ENCODE measurements at places on chromosomes 6 and 20. TPM values are rescaled to one million over a fixed set of nuclear protein-coding genes. Genes with fewer than 3 reads are reported as not detected.

GRCh38 chr6:42710316-42710715, 12.1 kb downstream of the PRPH2 start:
- no peaks in the 10 kb centered on the region for H3K4me1 ChIP-seq
- H3K36me3 ChIP-seq, result no peaks in the 10 kb centered on the region
- no peaks in the 10 kb centered on the region for H3K27me3 ChIP-seq
- H3K4me3 ChIP-seq, result no peak overlapping the region

- H3K4me1 ChIP-seq, result no peaks in the 10 kb centered on the region
- no peaks in the 10 kb centered on the region for H3K27me3 ChIP-seq
- no peak for DNase-seq
- H3K27ac ChIP-seq, result no peak overlapping the region
- no peaks in the 10 kb centered on the region for H3K36me3 ChIP-seq
These were observed 229.8 kb downstream of the SOD2 start for GRCh38 chr6:159463119-159463829.

DNA sequence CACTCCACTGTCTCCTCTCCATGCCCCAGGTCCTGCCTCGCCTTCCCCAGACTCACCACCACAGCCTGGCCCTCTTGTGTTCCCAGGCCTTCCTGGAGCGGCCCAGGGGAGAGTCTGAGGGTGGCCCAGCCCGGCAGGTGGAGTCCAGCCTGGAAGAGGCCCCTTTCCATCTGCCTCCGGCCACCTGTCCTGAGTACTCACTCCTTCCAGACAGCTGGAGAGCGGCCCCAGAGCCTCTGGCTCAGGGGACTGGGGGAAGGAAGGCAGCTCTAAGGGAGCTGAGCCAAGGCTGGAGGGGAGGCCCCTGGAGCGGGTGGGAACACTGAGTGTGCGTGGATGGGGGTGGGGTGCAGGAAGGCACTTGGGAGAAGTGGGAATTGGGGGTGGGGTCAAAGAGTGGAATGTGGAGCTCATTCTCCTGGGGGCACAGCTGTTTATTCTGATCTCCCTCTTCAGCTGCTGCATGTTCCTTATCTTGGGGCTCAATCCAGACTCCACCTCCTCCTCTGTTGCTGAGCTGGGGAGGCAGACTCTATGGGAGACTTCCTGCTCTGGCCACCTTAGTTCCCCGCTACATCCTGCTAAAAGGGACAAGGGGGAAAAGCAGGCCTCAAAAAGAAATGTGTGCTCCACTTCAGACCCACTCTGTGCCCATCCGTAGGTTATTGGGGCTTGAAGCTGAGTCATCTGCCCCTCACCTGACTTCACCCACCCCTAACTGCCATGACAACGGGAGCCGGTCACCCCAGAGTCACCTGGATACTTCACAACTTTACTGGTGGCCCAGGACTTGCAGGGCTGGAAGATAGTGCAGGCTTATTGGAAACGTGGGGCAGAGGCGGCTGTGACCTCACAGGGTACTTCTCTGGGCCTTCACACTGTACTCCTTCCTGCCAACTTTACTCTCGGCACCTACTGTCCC, 19.5 kb upstream of the TAF8 start:
- no peak for DNase-seq
- H3K27me3 ChIP-seq, result no peaks in the 10 kb centered on the region
- H3K36me3 ChIP-seq, result no peaks in the 10 kb centered on the region
- no peak overlapping the region for H3K4me3 ChIP-seq
- H3K4me1 ChIP-seq, result no peaks in the 10 kb centered on the region

GRCh38 chr6:159062564-159062945, 17.8 kb upstream of the TAGAP start:
- H3K4me3 ChIP-seq, result no peak overlapping the region
- H3K4me1 ChIP-seq, result no peaks in the 10 kb centered on the region
- no peaks in the 10 kb centered on the region for H3K36me3 ChIP-seq
- no peak for DNase-seq

DNA sequence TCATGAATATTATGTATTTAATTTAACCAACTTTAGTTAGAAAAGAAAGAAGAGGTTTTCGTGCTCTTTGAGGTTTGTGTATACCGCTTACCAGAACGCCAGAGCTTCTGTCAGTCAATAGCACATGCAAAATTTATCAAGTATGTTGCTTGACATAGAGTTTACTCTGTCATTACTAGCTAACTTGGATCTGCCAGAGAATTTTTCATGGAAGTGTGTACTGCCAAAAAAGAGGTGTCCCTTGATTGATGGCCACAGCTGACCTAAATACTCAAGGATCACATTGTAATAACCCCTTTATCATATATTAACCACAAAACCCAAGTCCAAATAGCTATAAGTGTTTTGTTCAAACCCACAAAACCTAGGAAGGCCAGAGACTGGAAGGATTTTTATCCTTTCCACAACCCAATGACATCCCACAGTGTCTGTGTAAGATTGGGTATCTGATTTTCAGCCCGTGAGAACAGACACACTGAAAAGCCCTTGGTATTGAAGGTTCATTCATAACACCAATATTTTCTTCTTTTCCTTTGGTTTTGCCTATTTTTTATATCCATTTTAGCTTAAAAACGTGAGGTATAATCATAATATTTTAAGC, 194.0 kb upstream of the EYA4 start:
- H3K36me3 ChIP-seq, result no peaks in the 10 kb centered on the region
- H3K4me3 ChIP-seq, result no peak overlapping the region
- H3K27ac ChIP-seq, result no peak overlapping the region

- H3K27me3 ChIP-seq, result no peaks in the 10 kb centered on the region
- no peaks in the 10 kb centered on the region for H3K4me1 ChIP-seq
- H3K27ac ChIP-seq, result no peak overlapping the region
- DNase-seq, result no peak
- no peak overlapping the region for H3K4me3 ChIP-seq
These were observed 3.9 kb downstream of the OTOR start for GRCh38 chr20:16752082-16752481.

DNA sequence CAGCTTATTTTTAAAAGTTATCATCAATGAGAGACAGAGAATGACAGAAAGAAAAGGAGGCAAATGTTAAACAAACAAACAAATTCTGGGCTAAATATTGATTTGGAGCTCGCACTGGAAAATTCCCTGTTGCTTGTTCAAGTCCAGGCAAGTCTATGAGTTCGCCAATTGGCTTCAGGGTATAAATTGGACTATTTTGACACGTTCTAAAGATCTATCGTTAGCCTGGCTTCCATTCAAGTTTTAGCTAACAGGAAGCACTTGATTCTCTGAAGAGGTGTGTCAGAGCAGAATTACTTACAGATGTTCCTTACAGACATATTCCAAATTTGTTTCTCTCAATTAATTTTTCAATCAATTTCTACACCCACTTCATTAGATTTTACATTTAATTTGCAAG, 15.8 kb upstream of the RFPL4B start:
- DNase-seq, result no peak
- H3K36me3 ChIP-seq, result no peaks in the 10 kb centered on the region
- no peaks in the 10 kb centered on the region for H3K4me1 ChIP-seq
- H3K27me3 ChIP-seq, result no peaks in the 10 kb centered on the region

DNA sequence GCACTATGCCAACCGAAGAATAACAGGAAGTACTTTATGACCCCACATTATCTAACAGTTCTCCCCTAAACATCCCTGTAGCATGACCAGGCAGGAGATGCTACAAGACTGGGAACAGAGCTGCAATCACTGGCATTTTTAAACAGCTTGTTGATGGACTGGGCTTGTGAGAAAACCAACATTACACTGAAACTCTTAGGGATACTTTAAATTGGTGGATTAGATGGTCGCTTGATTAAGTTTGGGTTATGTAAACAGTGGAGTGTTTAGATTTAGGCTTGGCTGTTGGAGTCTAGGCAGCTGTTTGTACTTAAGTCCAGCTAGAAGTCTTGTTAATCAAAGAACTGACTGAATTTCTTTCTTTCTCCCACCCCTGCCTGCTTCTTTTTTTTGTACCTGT, 234.1 kb upstream of the BMP2 start:
- H3K4me3 ChIP-seq, result no peak overlapping the region
- H3K36me3 ChIP-seq, result no peaks in the 10 kb centered on the region
- no peaks in the 10 kb centered on the region for H3K27me3 ChIP-seq
- no peak overlapping the region for H3K27ac ChIP-seq
- no peak for DNase-seq

GRCh38 chr6:89410788-89411144, 1.3 kb downstream of the RRAGD start:
- H3K4me3 ChIP-seq, result peak overlapping the region; percentile 62
- no peaks in the 10 kb centered on the region for H3K36me3 ChIP-seq
- peaks cover 14% of the 10 kb centered on the region for H3K4me1 ChIP-seq
- peak overlapping the region; percentile 73 for H3K27ac ChIP-seq
- DNase-seq, result no peak
- no peaks in the 10 kb centered on the region for H3K27me3 ChIP-seq

DNA sequence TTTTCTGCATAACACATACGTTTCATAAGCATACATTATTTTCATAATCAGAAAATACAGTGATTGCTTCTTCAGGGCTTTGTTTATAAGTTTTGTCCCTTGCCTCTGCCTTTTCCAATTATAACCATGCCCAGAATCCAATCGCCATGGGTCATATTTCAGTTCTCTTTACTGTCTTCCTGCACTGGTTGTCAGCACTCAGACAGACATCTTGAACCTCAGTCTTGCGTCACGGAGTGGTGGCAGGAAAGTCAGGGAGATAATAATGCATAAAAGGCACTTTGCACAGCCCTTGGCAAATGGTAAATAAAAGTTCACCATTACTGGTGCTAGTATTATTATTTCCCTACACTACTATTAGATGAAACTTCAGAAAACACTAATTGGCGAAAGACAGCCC, 7.2 kb downstream of the KIF16B start:
- H3K27me3 ChIP-seq, result no peaks in the 10 kb centered on the region
- H3K36me3 ChIP-seq, result no peaks in the 10 kb centered on the region
- H3K4me3 ChIP-seq, result no peak overlapping the region
- H3K4me1 ChIP-seq, result peaks cover 10% of the 10 kb centered on the region
- DNase-seq, result no peak
- no peak overlapping the region for H3K27ac ChIP-seq

DNA sequence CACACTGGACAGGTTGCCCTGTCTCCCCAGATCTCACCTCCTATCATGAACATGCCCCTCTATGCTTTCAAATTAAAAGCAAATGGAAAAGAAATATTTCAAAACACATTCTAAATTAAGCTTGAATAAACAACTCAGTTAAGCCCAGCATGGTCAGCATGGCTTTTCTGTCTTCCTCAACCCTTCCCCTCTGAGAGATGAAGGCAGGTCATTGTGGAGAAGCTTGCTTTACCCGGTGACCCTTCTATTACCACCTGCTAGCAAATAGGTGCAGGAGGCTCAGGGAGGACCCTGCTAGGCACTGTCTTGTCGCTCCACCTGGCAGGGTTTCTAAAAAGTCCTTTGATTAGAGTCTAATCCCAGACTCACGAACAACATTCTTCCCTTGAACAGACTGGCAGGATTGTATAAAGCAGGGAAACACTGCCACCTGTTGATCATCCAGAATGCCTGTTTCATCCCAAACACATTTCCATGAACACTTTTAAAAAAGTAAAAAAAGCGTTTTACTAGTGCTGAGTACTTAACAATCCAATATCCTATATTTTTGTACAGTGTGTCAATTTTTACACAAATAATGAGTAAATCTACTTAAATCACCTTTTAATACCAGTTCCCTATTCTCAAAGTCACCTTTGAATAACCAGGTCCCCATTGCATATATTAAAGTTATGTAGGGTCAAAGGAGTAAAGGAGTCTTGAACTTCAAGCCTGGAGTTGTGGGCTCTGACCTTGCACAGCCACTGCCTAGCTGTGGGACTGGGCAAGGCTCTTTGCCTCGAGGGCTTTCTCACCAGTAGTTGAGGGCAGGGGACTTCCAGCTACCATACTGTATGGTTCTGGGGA, 75.5 kb downstream of the GPR6 start:
- no peaks in the 10 kb centered on the region for H3K27me3 ChIP-seq
- no peaks in the 10 kb centered on the region for H3K36me3 ChIP-seq
- no peak overlapping the region for H3K4me3 ChIP-seq
- H3K4me1 ChIP-seq, result peaks cover 3% of the 10 kb centered on the region

GRCh38 chr6:158943380-158944032, 56.5 kb downstream of the RSPH3 start:
- H3K27ac ChIP-seq, result no peak overlapping the region
- no peaks in the 10 kb centered on the region for H3K4me1 ChIP-seq

GRCh38 chr6:37619641-37620040, 78.0 kb downstream of the MDGA1 start:
- peaks cover 2% of the 10 kb centered on the region for H3K4me1 ChIP-seq
- H3K36me3 ChIP-seq, result no peaks in the 10 kb centered on the region
- no peak overlapping the region for H3K27ac ChIP-seq
- DNase-seq, result no peak
- H3K4me3 ChIP-seq, result no peak overlapping the region
- H3K27me3 ChIP-seq, result no peaks in the 10 kb centered on the region

DNA sequence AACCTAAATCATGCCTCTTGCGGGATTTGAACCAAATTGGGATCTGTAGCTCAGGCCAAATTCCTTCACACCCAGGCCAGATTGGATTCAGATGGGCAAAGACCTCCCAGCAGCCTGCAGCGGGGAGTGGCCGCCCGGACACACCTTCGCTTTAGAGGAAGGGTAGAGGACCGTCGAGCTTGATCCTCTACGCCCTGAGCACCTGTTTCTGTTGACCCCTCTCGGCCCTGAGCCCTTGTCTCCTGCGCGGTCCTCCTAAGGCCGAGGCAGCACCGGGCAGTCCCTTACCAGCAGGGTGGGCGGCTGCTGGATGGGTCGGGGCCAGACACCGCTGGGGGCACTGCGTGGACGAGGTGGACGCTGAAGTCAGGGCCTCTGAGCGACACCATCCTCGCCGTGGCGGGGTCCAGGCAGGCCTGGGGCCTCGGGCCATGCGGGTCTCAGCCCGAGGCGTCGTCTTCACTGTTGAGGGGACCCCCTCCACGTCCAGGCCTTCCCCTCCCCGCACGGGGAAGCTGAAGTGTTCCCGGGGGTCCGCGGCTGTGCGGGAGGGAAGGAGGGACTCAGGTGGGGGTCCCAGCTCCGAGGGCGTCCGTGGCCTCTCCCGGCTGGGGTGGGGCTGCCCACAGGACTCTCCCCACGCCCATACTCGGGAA, 114.8 kb downstream of the SMOC2 start:
- DNase-seq, result no peak
- no peaks in the 10 kb centered on the region for H3K36me3 ChIP-seq
- no peaks in the 10 kb centered on the region for H3K4me1 ChIP-seq
- H3K27me3 ChIP-seq, result no peaks in the 10 kb centered on the region

- no peak overlapping the region for H3K4me3 ChIP-seq
These were observed 621.6 kb downstream of the KIF16B start for GRCh38 chr20:15951658-15952057.

- H3K27me3 ChIP-seq, result no peaks in the 10 kb centered on the region
- H3K27ac ChIP-seq, result no peak overlapping the region
These were observed 1500.8 kb upstream of the DEFB115 start for GRCh38 chr20:29756664-29757063.

- H3K4me3 ChIP-seq, result no peak overlapping the region
- H3K4me1 ChIP-seq, result peaks cover 9% of the 10 kb centered on the region
- H3K36me3 ChIP-seq, result no peaks in the 10 kb centered on the region
- H3K27ac ChIP-seq, result no peak overlapping the region
These were observed 35.2 kb upstream of the MDFI start for GRCh38 chr6:41602864-41603608.

- H3K27ac ChIP-seq, result no peak overlapping the region
- peaks cover 16% of the 10 kb centered on the region for H3K4me1 ChIP-seq
- H3K27me3 ChIP-seq, result no peaks in the 10 kb centered on the region
These were observed 51.9 kb downstream of the HIVEP2 start for GRCh38 chr6:142893088-142893487.

The ADAM33 gene
- 11.2 TPM for total RNA-seq

The KCNQ5 gene
- total RNA-seq, result 1.6 TPM

The LZTS3 gene
- 72.2 TPM for total RNA-seq

The TOX2 gene
- 2.0 TPM for total RNA-seq

The SGK2 gene
- total RNA-seq, result 14.3 TPM

The BHLHE23 gene
- not detected for total RNA-seq

The TP53TG5 gene
- total RNA-seq, result not detected

The WFDC13 gene
- not detected for total RNA-seq

The MMP24 gene
- total RNA-seq, result 3.0 TPM

The LY6G6C gene
- not detected for total RNA-seq

The ADGRG6 gene
- 7.5 TPM for total RNA-seq

The PHACTR1 gene
- 6.0 TPM for total RNA-seq

All from body of pancreas (tissue), 4 donors.